Stimulated activated CD8-positive, alpha-beta memory T cell treated with anti-CD3 and anti-CD28 coated beads, Interleukin-15, amount 100 ng/mL, for 24 hours (primary cell): ENCODE measurements at places on chromosomes 6 and 20.

GRCh38 chr6:18724056-18724455 lies 336.9 kb downstream of the RNF144B start:
- no peak for DNase-seq

DNA sequence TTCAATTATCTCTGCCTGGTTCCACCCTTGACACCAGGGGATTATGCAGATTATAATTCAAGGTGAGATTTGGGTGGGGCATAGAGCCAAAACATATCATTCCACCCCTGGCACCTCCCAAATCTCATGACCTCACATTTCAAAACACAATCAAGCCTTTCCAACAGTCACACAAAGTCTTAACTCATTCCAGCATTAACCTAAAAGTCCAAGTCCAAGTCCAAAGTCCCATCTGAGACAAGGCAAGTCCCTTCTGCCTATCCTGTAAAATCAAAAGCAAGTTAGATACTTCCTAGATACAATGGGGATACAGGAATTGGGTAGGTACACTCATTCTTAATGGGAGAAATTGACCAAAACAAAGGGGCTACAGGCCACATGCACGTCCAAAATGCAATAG lies 73.7 kb upstream of the SLC24A3 start:
- no peak for DNase-seq

- no peak for DNase-seq
These were observed 35.0 kb downstream of the STX11 start for GRCh38 chr6:144185133-144185836.

- DNase-seq = no peak
These were observed 90.5 kb upstream of the VGLL2 start for GRCh38 chr6:117174835-117175360.

DNA sequence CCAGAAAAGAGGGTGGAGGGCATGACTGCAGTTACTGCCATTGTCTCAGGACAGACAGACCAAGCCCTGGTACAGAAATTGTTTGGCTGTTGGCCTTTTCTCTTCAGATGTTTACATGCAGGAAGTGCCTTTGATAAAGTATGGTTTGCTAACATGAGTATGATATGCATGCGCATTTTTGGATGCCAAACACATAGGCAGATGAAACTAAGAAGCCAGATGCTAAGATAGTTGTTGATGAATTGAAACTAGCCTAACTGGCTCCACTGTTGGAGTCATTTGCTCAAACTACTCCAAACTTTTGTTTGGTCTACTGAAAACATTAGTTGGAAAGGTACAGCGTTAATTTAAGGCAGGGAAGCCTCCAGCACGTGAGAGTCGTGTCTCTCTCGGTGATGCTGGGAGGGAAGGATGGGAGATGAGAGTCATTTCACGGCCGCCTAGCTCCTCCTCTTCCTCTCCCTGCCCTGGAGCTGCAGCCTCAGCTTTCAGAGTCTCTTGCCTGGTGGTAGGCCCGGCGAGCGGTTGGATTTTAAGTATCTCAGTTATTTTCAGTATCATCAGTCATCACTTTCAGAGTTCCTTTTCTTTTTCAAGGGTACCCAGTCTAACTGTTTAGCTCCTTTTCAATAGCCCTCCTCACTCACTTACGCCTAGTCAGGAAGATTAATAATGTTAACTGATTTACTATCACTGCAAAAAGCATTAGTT lies 29.7 kb downstream of the RREB1 start:
- DNase-seq = no peak

- no peak for DNase-seq
These were observed 62.1 kb upstream of the ADGRB3 start for GRCh38 chr6:68572975-68573374.

DNA sequence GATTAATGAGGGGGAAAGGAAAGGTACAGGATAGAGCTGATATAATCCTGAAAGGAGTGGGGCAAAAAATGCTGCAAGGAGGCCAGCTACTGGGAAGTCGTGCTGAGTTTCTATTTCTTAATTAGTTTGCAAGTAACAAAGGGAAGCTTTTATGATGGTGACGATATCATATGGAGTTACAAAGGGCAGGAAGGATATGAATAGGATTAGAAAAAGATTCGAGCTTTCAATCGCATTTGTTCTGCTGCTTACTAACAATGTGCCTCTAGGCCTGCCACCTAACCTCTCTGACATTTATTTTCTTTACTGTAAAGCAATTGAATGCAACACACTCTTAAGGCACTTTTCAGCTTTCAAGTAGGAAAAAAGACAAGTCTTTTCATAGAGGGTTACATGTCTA lies 219.2 kb downstream of the CLVS2 start:
- DNase-seq = no peak

DNA sequence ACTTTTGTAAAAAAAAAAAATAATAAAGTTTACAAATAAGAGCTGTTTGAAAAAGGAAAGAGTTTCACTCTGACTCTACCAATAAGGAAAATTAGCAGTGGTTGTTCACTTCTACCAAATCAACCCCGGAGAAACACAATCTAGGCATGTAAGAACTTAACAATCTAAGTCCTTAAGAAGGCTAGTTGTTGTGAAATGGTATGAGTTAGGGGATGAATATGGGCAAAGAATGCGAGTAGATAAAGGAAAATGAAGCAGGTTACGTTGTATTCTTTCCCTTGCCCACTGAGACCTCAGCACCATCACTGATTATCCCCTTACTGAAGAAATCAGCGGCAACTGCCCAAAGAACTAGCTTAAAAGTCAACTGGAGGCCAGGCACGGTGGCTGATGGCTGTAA lies 15.4 kb downstream of the MOCS1 start:
- DNase-seq = no peak

GRCh38 chr6:114747995-114748625 lies 405.3 kb upstream of the HS3ST5 start:
- DNase-seq = no peak
